Central memory CD4-positive, alpha-beta T cell (primary cell): ENCODE measurements at places on chromosomes 1 and 21.
A peak's percentile ranks its signal among the peaks of the same experiment; 100 is the strongest.

DNA sequence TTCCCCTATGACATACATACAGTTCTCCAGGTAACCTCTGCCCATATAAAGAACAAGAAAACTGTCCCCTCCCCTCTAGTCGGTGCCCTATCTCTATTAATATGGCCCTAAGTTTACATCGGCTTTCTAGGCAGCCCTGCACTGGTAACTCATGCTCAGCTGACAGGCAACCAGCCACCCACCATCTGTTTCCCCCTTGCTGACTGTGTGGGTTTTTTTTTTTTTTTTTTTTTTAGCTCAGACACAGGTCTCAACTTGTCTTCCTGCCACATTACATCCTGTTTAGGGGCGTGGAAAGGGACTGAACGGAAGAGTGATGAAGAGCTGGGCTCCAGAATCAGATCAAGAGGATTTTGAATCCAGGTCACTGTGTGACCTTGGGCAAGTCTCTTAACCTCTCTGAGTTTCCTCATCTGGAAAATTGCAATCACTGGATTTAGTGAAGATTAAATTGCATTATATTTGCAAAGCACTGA is 14.0 kb downstream of the LAPTM5 start:
- DNase-seq: peak; percentile 88

- no peak for DNase-seq
Measured at GRCh38 chr1:19893687-19894086, 11.5 kb downstream of the OTUD3 start.

GRCh38 chr1:110123224-110123623 is 11.0 kb downstream of the UBL4B start:
- no peak for DNase-seq

DNA sequence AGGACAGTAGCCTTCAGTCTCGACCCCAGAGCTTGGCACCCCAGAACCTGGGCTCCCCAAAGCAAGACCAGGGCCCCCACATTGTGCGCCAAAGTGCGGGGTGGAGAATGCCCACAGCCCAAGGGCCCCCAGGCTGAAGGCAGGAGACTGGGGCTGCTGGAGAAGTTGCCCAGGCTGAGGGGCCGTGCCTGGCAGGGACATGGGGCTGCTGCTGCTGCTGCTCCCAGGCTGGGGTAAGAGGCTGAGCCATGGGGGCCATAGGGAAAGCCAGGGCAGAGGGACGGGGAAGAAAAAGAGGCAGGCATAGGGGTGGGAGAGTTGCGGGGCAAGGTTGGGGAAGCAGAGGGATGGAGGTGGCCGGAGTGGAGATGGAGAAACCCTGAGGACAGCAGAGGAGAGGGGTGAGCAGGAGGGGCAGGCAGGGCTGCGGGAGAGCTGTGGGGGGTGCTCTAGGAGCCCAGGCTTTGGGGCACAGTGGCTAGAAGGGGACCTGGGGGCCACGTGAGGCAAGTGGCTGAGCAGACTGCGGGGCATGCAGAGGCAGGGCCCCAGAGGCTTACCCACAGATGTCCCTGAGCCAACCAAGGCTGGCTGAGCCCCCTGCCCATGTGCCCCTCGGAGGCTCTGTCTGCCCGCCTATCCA is 18.9 kb downstream of the SLC27A3 start:
- DNase-seq: no peak

DNA sequence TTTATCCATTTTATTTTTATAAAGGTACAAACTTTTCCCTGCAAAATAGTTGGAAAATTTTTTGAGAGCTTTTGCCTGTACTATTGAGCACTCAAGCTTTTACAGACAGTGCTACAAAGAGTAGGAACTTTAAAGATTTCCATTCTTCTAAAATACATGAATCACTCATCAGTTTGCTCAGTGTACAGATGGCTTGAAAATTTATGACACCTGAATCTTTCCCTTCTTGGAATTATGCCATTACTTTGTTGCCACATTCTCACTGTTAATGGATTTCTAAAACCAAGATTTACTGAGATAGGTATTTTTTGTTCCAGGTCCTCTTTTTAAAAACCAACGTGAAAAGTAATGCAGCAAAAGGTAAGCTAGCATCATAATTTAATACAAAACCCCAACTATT is 76.0 kb downstream of the GPATCH2 start:
- no peak for DNase-seq

- no peak for DNase-seq
Measured at GRCh38 chr1:24235921-24236788, 49.1 kb upstream of the IFNLR1 start.

- DNase-seq: no peak
Measured at GRCh38 chr1:7659514-7659913, 111.6 kb upstream of the VAMP3 start.

GRCh38 chr1:26848499-26848898 is 14.4 kb upstream of the SFN start:
- DNase-seq: no peak

- no peak for DNase-seq
Measured at GRCh38 chr1:234734412-234734835, 124.4 kb upstream of the IRF2BP2 start.

DNA sequence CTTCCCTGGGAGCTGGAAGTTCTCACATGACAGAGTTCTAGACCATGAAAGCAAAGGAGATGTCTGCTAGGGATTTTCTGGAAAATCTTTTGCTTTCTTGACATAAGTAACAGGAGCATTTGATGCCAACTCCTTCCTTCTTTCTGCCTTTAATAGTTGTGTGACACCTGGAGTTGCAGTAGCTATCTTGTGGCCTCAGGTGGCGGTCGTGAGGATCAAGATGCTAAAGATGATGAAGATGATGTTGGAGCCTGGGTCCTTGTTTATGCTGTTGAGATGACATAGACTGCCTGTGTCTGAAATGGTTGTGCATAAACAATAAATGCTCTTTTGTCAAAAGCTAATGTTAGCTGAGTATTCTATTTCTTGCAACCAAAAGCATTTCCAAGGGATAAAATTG is 32.7 kb upstream of the KIRREL1 start:
- DNase-seq: no peak

DNA sequence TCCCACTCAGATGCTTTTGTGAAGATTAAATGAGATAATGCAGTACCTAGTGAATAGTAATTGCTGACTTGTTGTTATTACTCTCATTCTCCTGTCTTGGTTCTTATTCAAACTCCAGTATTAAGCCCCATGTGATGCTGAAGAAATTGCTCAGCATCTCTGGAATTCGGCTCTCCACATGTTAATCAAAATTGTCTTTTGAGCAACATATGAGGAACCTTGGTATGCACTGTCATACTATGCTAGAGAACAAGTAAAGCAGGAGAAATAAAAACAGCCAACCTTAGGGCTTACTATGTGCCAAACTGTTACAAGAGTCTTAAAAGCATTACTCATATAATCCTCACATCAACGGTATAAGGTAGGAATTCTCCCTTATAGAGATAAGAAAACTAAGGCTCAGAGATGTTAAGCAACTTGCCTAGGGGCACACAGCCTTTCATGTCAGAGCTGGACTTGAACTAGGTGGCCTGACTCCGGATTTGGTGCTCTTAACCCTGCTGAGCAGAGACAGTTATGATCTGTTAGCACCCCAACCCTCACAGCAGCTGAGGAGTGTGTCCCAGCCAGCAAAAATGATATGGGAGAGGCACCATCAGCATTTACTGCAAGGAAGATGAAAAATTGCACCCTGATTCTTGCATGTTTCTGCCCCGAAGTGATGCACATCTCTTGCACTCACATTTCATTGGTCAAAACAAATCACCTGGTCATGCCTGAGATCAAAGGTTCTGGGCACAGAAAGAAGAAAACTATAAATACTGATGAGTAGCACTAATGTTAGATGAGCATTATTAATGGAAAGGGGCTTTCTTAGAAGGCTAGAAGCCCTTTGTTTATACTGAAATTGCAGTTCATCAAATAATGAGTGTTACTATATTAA is 102.3 kb downstream of the OMA1 start:
- no peak for DNase-seq

DNA sequence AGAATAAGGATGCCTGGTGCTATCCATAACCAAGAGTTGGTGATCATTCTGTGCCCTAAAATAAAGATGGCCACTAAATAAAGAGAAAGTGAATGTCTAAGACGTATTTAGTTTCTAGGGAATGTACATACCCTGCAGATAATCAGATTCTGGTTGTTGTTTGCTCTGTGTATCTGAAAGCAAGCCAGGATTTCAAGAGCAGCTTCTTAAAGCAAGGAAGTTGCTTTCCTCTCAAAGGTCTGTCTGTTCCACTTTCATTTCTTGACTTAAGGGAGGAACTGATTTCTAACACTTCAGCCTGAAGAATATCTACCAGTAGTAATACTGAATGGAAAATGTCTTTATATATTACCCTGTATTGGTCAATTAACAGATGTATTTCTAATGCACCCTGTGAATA is 88.8 kb downstream of the KIF1B start:
- no peak for DNase-seq

GRCh38 chr1:51175278-51175677 is 60.8 kb upstream of the RNF11 start:
- no peak for DNase-seq

DNA sequence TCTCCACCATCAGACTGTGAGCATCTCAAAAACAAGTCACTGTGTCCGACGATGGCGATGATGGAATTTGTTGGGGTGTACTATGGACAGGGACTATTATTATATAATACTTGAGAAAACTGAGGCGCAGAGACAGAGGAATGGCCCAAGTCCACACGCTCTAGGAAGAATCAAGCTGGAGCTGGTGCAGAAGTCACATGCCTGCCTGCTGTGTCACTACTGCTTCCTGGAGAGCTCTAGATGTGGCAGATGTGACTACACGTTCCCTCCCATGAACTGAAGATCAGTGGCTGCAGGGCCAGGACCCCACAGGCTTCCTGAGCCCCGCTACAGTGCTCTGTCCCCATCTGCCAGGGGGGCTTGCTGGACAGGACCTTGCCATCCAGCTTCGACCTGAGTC is 56.9 kb downstream of the TRABD2B start:
- no peak for DNase-seq

DNA sequence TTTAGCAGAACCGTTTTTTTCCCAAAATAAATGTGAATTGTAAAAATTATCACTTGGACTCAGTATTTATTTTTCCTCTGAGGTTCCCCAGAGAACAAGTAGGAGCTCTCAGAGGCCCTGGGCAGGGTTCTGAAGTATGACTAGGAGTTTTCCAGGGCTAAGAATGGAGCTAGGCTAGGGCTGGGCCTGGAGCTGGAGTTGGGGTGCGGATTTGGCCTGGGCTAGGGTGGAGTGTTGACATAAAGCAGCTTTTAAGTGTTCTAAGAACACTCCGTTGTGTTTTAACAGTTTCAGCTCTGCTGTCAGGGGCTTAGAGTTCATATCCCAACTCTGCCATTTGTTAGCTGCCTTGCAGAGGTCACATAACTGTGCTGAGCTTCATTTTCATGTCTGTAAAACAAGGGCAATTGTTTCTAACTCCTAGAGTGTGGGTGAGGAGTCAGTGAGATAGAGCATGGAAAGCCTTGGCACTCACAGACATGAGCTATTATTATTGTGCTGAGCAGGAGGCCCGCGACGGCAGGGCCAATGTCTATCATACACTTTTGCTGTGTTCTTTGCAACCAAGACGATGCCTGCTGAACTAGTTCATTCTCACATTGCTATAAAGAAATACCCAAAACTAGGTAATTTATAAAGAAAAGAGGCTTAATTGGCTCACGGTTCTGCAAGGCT is 51.1 kb downstream of the LACTBL1 start:
- DNase-seq: no peak

DNA sequence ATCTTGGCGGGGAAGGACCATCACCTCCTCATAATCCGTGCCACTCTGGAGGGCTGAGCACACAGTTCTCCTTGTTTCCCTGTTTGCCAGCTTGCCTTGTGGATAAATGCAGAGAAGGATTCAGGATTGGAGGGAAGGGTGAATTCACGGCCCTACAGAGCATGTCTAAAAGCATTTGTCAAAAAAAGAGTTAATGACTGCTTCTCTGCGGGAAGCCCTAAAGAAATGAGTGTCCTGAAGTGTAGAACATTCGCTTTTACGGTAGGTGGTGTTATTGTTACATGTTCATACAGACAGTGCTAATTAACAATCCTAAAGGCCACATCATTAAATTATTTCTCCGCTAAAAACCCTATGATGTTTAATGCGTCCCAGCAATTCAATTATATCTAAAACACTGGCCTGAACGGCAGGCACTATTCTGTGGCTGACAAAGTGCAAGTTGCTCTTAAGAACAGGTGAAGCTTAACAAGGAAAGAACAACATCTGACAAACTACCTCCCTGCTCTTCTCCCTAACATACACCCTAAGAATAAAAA is 112.3 kb upstream of the NFIA start:
- no peak for DNase-seq

DNA sequence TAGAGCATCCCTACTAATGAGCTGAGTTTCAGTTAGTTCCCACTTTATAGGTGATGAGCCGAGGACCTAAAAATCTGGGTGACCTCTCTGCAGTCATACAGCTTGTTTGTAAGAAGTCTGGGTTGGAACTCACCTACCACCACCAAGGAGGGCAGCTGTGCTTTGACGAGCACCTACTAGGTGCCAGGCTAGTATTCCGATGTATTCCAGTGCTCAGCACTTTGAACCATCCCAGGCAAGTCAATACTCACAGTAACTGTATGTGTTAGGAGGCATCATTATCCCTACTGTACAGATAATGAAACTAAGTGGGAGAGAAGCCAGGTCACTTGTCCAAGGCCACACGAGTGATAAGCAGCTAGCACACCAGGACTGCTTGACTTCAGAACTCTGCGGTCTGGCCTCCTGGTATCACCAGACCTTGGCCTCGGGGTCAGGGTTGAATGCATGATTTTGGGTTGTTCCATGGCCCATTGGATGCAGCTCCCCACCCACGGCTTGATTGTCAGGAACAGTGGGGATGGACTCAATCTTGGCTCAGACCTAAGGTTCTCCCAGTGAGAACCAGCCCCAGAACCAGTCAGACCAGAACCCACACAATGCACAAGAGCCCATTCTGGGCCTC is 20.7 kb downstream of the ECE1 start:
- DNase-seq: no peak

DNA sequence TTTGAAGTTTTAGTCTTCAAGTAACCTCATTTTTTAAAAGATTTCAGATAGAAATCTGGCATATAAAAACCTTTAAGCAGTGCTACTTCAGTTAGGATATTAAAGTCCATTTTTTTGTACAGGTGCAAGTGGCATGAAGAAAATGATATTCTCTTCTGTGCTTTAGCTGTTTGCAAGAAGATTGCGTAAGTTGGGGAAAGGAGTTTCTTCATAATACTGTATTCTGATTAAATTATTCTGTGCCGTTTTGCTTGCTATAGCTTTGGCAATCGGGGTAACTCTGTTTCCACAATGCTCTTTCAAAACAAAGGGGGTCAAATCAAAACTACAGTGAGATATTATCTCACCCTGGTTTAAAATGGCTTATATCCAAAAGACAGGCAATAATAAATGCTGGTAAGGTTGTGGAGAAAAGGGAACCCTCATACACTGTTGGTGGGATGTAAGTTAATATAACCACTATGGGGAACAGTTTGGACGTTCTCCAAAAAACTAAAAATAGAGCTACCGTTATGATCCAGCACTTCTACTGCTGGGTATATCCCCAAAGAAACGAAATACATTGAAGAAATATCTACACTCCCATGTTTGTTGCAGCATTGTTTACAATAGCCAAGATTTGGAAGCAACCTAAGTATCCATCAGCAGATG is 27.1 kb downstream of the MAEL start:
- no peak for DNase-seq

GRCh38 chr1:212964102-212964501 is 13.8 kb downstream of the VASH2 start:
- no peak for DNase-seq
